ENCODE measurements at places on chromosomes 5 and 9. TPM values are rescaled to one million over a fixed set of nuclear protein-coding genes. Genes with fewer than 3 reads are reported as not detected.

The PCDHGB5 gene
- 1.1 TPM for total RNA-seq

The PNPLA7 gene
- 2.9 TPM for total RNA-seq

The AJM1 gene
- 4.2 TPM for total RNA-seq

The DRD1 gene
- total RNA-seq = 0.23 TPM

The RHOBTB3 gene
- total RNA-seq = 73.8 TPM

The PCDHGB2 gene
- total RNA-seq = 1.4 TPM

DNA sequence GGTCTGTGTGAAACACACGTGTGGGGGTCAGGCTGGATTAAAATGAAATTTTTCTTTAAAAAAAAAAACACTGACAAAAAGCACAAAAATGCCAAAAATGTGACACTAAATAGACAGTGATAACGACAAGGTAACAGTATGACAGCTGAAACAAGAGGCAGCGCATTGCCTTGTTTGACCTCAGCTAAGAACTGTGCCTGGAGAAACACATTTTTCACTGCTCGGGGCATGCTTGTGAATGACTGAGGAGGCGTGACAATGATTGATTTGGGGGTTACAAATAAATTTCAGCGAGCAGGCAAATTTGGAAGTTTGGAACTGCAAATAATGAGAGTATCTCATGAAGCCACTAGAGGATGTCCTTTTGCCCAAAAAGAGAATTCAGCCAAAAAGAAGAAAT lies 44.2 kb upstream of the SPATA31C2 start:
- no peaks in the 10 kb centered on the region for H3K36me3 ChIP-seq
- no peak for DNase-seq
- no peak overlapping the region for H3K4me3 ChIP-seq
- no peak overlapping the region for H3K27ac ChIP-seq
- no peaks in the 10 kb centered on the region for H3K27me3 ChIP-seq
- H3K4me1 ChIP-seq = no peaks in the 10 kb centered on the region

GRCh38 chr9:20271096-20271495 lies 351.2 kb downstream of the MLLT3 start:
- no peaks in the 10 kb centered on the region for H3K36me3 ChIP-seq
- H3K4me3 ChIP-seq = no peak overlapping the region
- no peak overlapping the region for H3K27ac ChIP-seq
- no peak for DNase-seq

- H3K4me3 ChIP-seq = peak overlapping the region; percentile 88
- peak overlapping the region; percentile 74 for H3K27ac ChIP-seq
- peak; percentile 86 for DNase-seq
- H3K36me3 ChIP-seq = no peaks in the 10 kb centered on the region
Measured at GRCh38 chr5:93621327-93621798, 38.3 kb downstream of the NR2F1 start.

DNA sequence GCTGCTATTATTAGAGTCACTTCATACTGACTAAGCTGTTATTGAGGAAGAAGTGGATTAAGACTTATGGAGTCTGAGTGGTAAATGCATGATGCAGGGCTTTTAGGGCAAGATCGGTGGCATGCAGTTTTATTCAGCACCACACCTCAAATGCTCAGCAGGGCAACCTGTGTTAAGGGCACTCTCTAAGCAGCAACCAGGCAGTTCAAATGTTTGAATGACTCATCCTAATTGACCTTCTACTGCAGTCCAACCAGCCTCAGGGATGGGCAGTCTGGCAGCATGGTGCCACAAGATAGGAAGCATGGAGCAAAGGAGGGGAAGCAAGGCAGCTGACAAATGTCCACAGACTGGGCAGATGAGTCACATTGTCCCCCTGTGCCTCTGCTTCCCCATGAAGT lies 80.2 kb upstream of the MIER3 start:
- H3K4me3 ChIP-seq = no peak overlapping the region
- no peak for DNase-seq
- no peaks in the 10 kb centered on the region for H3K36me3 ChIP-seq

All from astrocyte (in vitro differentiated cells and primary cell).